SK-N-SH (cell line): ENCODE measurements at places on chromosomes 12 and 14.

- DNase-seq: no peak
- H3K4me3 ChIP-seq: no peak overlapping the region
- H3K27ac ChIP-seq: no peak overlapping the region
- H3K4me1 ChIP-seq: no peaks in the 10 kb centered on the region
These were observed 364.9 kb downstream of the NRXN3 start for GRCh38 chr14:78535041-78535440.

GRCh38 chr14:57068511-57068910, 200.2 kb downstream of the EXOC5 start:
- no peaks in the 10 kb centered on the region for H3K4me1 ChIP-seq
- H3K4me3 ChIP-seq: no peak overlapping the region
- peaks cover 2% of the 10 kb centered on the region; the same call in 1 of the 2 replicates for H3K27me3 ChIP-seq
- H3K27ac ChIP-seq: no peak overlapping the region

DNA sequence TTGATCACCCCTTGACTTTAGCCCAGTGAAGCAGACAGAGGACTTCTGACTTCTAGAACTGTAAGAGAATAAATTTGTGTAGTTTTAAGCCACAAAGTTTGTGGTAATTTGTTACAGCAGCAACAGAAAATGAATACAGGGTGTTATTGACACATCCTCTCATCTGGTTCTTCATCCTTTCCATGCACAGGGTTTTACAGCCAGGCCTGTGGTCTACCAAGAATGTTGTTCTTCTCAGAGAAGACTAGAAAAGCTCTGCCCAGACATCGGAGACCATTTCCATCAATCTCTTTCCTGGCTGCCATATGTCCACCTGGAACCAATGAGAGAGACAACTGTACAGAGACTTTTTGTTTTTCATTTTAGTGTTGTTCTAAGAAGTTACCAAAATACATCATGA, 308.2 kb upstream of the AMIGO2 start:
- DNase-seq: no peak
- peaks cover 25% of the 10 kb centered on the region; the same call in 1 of the 2 replicates for H3K27me3 ChIP-seq
- no peaks in the 10 kb centered on the region for H3K4me1 ChIP-seq
- no peak overlapping the region for H3K27ac ChIP-seq
- H3K36me3 ChIP-seq: no peaks in the 10 kb centered on the region

DNA sequence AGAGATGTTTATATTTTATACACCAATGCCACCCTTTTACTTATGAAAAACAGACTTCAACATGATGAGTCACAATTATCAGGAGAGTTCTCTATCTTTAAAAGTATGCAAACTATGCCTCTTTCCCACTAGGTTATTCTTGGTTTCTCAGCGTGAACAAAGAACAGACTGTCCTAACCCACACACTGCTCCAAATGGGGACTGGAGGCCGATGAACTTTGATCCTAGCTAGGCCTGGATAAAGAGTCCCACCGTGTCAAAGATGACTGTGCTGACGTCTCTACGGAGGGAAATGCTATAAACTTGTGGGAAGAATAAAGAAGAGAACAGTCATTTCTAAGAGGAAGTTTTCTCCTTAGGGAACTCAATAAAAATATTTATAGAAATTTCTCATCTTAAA, 160.1 kb downstream of the EPS8 start:
- H3K27me3 ChIP-seq: no peaks in the 10 kb centered on the region
- no peak overlapping the region for H3K4me3 ChIP-seq
- peaks cover 4% of the 10 kb centered on the region for H3K36me3 ChIP-seq
- peak overlapping the region; percentile 82; the same call in 1 of the 2 replicates for H3K27ac ChIP-seq
- no peak for DNase-seq

DNA sequence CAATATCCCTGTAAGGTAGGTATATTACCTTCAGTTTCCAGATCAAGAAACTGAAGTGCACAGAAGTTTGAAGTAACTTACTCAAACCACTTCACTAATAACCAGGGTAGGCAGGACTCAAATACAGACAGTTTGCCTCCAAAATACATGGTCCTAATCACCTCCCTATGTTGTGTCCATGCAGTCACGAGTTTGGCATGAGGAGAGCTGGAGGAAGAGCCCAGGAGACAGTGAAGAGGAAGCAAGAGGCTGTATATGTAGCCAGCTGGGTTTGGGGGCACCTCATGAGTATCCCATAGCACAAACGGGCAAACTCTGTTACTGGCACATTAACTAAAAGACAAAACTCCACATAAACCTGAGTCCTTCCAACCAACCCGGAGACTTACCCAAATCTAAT, 79.2 kb downstream of the DUSP16 start:
- no peak overlapping the region for H3K4me3 ChIP-seq
- no peaks in the 10 kb centered on the region for H3K27me3 ChIP-seq
- H3K36me3 ChIP-seq: peaks cover 28% of the 10 kb centered on the region
- no peak overlapping the region for H3K27ac ChIP-seq
- H3K4me1 ChIP-seq: no peaks in the 10 kb centered on the region

- no peak for DNase-seq
- H3K27me3 ChIP-seq: no peaks in the 10 kb centered on the region
- H3K4me3 ChIP-seq: no peak overlapping the region
- no peaks in the 10 kb centered on the region for H3K36me3 ChIP-seq
- H3K27ac ChIP-seq: no peak overlapping the region
- no peaks in the 10 kb centered on the region for H3K4me1 ChIP-seq
These were observed 79.0 kb downstream of the SUDS3 start for GRCh38 chr12:118455327-118455726.

DNA sequence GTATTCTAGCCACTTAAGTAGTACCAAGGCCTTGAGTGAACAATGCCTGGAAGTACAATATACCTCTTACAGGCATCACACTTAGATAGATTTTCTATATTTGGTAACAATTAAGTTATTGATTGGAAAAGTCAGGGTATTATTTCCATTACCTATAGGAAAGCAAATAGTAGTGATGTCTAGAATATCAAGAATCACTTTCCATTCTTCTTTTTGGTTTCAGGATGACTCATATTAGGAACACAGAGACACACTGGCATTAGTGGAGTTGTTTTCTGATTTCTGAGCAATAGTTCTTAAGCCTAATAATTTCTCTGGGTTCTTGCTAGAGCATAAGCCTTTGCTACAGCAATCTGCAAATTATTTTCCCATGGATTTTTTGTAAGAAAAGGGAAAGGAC, 1640.0 kb upstream of the SEL1L start:
- H3K4me3 ChIP-seq: no peak overlapping the region
- no peaks in the 10 kb centered on the region; the same call in 1 of the 2 replicates for H3K4me1 ChIP-seq
- no peaks in the 10 kb centered on the region for H3K36me3 ChIP-seq
- no peak overlapping the region for H3K27ac ChIP-seq
- DNase-seq: no peak
- no peaks in the 10 kb centered on the region for H3K27me3 ChIP-seq

GRCh38 chr14:43362586-43362985, 1144.5 kb downstream of the FSCB start:
- H3K27me3 ChIP-seq: no peaks in the 10 kb centered on the region
- H3K27ac ChIP-seq: no peak overlapping the region
- no peak for DNase-seq
- H3K4me3 ChIP-seq: no peak overlapping the region
- H3K36me3 ChIP-seq: no peaks in the 10 kb centered on the region
- no peaks in the 10 kb centered on the region for H3K4me1 ChIP-seq

- H3K4me1 ChIP-seq: peaks cover 3% of the 10 kb centered on the region; the same call in 1 of the 2 replicates
- H3K27ac ChIP-seq: no peak overlapping the region
- no peak overlapping the region for H3K4me3 ChIP-seq
- no peaks in the 10 kb centered on the region for H3K27me3 ChIP-seq
- H3K36me3 ChIP-seq: peaks cover 14% of the 10 kb centered on the region; the same call in 1 of the 2 replicates
- no peak for DNase-seq
These were observed 1.9 kb downstream of the RESF1 start for GRCh38 chr12:31961137-31961536.

DNA sequence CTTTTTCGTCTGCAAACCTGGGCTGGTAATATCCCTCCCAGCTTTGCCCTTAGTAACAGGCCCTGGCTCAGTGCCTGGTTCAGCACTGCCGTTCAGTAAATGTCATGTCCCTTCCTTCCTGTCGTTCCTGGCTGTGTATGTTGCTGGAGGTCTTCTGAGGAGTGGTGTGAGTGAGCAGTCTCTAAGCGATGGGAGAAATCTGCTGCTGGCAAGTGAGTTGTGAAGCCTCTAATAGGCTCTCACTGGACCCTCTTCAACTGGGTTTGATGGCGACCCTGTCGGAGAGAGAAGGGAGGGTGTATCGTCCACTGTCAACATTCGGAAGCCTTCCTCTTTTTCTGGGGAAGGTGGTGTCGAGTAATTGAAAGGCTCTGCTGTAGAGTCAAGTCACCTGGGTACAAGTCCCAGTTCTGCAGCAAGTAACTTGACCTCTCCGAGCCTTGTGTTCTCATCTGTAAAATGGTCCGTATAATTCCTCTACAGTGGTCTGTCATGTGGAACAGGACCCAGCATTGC, 62.8 kb downstream of the HRK start:
- H3K36me3 ChIP-seq: no peaks in the 10 kb centered on the region
- H3K4me3 ChIP-seq: peak overlapping the region; percentile 98
- H3K4me1 ChIP-seq: peaks cover 4% of the 10 kb centered on the region; the same call in 1 of the 2 replicates
- peak; percentile 27 for DNase-seq

- no peaks in the 10 kb centered on the region for H3K36me3 ChIP-seq
- 0 out of 2 replicates have a peak overlapping the region, but pooled peaks have one; percentile 15 for H3K27ac ChIP-seq
- peak; percentile 63 for DNase-seq
- H3K4me1 ChIP-seq: no peaks in the 10 kb centered on the region
- H3K4me3 ChIP-seq: no peak overlapping the region
These were observed 25.5 kb downstream of the GCH1 start for GRCh38 chr14:54877015-54877702.

GRCh38 chr12:52745554-52745953, 31.6 kb downstream of the KRT76 start:
- no peak for DNase-seq
- no peak overlapping the region for H3K27ac ChIP-seq
- H3K4me3 ChIP-seq: no peak overlapping the region
- H3K27me3 ChIP-seq: peaks cover 16% of the 10 kb centered on the region; the same call in 1 of the 2 replicates
- H3K36me3 ChIP-seq: no peaks in the 10 kb centered on the region

DNA sequence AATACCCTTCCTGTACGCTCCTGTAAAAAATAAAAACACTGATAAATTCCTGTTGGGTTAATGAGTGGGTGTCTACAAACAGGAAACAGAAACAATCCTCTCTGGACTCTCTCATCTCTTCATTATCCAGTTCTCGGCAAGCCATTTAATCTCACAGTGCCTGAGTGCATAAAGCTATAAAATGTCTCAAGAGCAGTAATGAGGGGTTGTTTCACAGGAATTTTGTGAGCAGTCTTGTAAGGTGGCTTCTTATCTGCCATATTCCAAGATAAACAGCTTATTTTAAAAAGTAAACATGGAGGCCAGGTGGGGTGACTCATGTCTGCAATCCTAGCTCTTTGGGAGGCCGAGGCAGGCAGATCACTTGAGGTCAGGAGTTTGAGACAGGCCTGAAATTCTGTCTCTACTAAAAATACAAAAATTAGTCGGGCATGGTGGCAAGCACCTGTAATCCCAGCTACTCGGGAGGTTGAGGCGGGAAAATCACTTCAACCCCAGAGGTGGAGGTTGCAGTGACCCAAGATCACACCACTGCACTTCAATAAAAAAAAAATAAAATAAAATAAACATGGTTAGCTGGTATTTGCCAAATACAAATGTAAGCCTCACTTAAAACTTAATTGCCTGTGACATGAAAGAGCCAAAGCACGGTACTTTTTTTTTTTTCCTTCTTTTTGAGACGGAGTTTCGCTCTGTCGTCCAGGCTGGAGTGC, 54.0 kb downstream of the CLIP1 start:
- no peak for DNase-seq
- H3K36me3 ChIP-seq: peaks cover 3% of the 10 kb centered on the region
- peak overlapping the region; percentile 82 for H3K27ac ChIP-seq

DNA sequence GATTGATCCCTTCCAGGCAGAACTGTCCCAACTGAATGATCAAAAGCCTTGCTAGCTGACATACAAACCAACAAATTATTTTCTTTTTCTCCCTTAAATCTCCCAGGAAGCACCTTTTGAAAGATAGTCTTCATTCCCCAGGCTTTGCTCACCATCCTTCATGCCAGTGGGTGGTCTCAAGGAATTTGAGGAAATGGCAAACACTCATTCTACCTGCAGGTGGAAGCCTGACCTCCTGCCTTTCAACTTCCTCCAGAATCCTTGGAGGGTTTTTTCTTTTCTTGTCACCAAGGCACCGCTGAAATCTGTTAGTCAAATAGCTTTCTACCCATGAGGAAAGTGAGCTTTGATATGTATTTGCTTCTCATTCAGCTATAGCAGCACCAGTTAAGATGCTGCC, 128.5 kb downstream of the WIF1 start:
- H3K27ac ChIP-seq: no peak overlapping the region
- DNase-seq: no peak
- H3K27me3 ChIP-seq: no peaks in the 10 kb centered on the region
- H3K4me3 ChIP-seq: no peak overlapping the region
- H3K4me1 ChIP-seq: no peaks in the 10 kb centered on the region

DNA sequence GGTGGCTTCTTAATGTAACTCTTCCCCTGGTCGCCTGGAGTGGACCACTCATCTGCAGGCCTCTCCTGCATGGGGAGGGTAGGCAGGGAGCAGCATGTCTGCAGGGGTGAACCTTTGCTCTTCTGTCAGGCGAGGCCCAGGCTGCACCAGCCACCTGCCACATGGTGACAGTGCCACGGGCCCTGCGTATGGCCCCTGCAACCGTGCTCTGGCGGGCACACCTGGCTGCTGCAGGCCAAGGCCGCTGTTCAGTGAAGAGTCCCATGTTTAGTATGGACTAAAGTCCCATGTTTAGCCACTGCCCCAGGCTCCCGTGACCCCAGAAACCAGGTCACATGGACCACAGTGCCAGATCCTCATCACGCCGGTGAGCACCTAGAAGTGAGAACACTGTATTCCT, 187.0 kb downstream of the ADGRD1 start:
- H3K27ac ChIP-seq: no peak overlapping the region
- H3K27me3 ChIP-seq: no peaks in the 10 kb centered on the region
- H3K36me3 ChIP-seq: no peaks in the 10 kb centered on the region
- no peaks in the 10 kb centered on the region for H3K4me1 ChIP-seq
- no peak overlapping the region for H3K4me3 ChIP-seq
